ENCODE measurements at places on chromosomes 2 and 18.

- no peak for DNase-seq
Measured at GRCh38 chr18:36761186-36761698, 67.6 kb downstream of the TPGS2 start.

GRCh38 chr2:187274146-187274545 lies 173.9 kb downstream of the CALCRL start:
- no peak for DNase-seq

DNA sequence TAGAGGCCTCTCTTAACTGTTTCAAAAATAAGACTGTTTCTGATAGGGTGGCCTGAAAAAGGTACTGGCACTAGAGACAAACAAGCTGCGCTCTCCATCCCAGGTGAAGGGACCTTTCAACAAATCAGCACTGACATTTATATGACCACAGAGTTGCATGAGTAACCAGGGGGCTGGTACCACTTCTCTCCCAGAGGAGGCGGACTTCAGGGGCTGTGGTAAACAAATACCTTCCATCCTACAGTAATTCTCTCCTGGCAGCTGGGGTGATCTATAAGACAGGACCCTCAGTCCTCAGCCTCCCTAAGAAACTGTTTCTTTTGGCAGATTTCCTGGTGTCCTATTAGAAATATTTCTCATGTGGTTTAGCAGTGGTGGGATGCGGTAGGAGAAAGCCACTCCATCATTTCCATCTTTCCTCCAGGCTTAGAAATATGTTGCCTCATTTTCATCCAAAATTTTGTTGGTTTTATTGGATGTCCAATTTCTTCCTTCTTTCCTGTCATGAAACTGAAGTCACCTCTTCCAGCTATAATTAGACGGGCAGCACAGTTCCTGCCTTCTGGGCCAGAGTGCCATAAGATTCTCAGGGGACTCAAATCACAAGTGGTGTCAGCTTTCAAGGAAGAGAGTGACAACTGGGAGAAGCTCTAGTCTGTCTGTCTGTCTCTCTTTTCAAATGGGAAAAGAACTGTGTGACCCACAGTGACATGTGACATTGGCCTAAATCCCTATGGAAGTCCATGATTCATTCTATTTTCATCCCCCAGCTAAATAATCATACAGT lies 96.4 kb downstream of the CYRIA start:
- peak; percentile 69 for DNase-seq

DNA sequence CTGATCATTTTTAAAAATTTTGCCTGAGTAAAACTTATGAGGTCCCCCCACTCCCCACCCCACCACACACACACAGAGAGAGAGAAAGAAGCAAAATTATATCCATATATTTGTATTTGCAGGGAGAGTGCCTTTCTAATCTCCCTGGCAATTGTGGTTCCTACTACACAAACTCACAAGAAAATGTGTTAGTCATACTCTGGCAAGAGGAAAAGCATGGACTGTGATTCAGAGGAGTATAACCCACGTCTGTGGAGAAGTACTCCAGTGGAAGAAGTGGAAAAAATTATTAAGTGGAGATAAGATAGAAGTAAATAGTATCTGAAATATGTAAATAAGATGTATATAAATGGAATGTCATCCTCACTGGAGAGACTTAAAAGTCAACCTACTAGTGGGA lies 114.0 kb downstream of the DSEL start:
- no peak for DNase-seq

DNA sequence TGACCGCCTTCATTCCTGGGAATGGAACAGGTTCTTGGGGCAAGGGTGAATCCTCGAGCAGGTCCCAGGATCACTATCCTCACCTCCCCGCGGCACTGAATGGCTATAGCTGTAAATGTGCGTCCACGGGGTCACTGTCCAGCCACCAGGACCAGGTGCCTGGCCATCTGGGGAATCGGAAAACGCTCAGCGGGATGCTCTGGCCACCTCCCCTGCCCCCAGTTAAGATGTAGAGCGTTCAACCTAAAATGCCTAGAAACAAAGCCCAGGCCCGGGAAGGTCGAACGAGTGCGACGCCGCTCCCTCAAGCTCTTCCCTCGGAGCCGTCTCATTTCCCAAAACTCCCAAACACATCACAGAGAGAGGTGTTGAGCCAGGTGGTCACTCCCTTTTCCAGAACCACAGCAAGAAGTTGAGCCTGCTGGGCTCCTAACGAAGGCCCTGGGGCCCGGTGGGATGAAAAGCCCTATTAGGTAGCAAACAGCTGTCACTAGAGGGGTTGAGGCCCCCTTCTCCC lies 795 bp upstream of the CAPN10 start:
- DNase-seq: no peak

GRCh38 chr2:16566701-16567100 lies 98.9 kb downstream of the CYRIA start:
- no peak for DNase-seq

GRCh38 chr2:41768310-41768709 lies 279.5 kb upstream of the PKDCC start:
- DNase-seq: no peak

DNA sequence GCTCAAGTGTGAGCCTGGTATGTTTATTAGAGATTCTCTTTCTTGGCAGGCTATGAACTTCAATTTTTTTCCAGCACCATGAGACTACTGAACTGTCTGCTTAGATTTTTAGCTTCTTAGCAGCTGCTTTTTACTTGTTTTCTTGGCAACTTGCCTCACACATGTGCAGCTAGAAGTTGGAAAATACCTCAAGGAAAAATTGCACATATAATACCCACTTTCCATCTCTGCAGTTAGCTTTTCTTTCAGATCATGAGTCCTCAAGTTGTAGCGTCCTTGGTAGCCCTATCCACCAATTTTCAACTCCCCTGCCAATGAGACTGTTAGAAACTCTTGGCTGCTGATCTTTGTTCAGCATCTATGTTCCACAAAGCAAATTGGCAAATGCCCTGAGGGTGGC lies 302.1 kb downstream of the HRH4 start:
- peak; percentile 8 for DNase-seq

DNA sequence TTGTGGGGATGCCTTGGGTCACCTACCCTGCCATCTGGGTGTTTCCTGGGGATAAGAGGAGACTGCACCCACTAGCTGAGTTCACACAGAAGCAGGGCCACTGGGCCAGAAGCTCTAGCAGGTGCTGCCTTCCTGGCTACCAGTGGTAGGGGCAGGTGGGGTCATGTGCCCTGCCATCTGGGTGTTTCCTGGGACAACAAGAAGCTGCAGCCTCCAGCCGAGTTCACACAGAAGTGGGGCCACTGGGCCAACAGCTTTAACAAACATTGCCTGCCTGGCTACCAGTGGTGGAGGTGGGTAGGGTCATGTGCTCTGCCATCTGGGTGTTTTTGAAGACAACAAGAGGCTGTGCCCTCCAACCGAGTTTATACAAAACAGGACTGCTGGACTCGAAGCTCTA lies 282.2 kb upstream of the SYT4 start:
- DNase-seq: no peak

- DNase-seq: no peak
Measured at GRCh38 chr2:235575904-235576303, 82.1 kb downstream of the AGAP1 start.

GRCh38 chr2:8625399-8626300 lies 56.2 kb upstream of the ID2 start:
- DNase-seq: no peak

- DNase-seq: no peak
Measured at GRCh38 chr2:150767991-150768746, 280.7 kb upstream of the RND3 start.

- DNase-seq: no peak
Measured at GRCh38 chr18:30376515-30376914, 666.0 kb downstream of the DSC3 start.

DNA sequence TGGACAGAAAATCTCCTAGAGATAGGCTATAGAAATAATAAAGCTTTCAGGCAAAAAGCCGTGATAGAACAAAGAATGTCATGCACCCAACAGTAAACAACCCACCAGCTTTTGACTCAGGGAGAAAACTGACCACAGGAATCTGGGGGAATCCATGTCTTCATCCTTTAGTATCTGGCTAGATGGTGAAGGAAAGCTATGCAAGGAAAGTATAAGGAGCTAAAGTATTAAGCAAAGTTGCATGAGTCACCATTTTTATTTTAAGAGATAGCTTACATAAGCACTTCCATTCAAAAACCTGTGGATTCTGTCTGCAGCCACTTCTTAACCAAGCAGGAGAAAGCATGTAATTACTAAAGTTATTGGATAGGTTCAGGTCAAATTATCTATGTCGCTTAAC lies 363.8 kb downstream of the LRP1B start:
- peak; percentile 46 for DNase-seq

DNA sequence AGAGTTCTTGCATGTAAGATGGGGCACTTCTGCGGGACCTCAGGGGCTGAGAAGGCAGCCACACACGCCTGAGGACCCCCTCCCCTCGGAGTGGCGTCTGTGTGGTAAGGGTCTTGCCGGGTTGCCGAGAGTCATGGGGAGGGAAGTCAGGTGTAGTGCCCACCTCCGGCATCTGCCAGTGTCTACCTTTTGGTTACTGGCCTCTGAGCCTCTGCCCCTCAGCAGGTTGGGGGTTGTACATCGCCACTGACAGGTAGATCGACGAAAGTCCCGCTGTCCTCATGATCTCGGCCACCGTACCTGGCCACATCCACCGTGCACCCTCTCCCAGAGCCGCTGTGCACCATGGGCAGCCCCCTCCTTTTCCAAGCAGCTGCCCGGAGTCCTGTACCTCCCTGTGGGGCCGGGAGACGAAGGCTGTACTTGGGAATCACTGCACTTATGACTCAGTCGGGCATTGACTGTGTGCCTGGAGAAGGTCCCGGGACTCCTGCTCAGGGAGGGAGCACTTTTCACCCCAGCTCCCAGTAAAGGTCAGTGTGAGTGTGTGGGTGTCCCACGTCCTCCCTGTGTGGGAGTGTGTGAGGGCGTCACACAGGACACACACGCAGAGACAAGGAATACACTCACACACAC lies 332.4 kb upstream of the MYT1L start:
- no peak for DNase-seq

GRCh38 chr2:141529659-141530058 lies 601.2 kb downstream of the LRP1B start:
- DNase-seq: peak; percentile 23

DNA sequence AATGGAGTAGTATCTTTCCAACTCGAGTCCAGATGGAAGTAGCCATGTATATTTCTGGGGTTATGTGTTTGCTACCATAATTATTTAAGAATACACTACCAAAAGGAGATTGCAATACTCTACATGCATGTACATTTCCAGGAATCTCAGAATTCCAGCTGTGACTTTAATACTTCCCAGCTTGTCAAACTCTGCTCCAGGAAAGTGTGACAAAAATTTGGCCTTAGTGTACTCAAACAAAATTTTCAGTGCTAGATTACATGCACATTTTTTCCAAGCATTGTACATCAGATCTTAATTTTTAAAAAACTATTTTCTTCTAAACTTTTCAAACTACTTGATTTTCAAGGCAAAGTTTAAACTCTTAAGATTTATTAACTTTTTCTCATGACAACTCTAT lies 1791.6 kb downstream of the SUCLG1 start:
- no peak for DNase-seq

- DNase-seq: no peak
Measured at GRCh38 chr2:29215739-29216608, 100.8 kb downstream of the CLIP4 start.

DNA sequence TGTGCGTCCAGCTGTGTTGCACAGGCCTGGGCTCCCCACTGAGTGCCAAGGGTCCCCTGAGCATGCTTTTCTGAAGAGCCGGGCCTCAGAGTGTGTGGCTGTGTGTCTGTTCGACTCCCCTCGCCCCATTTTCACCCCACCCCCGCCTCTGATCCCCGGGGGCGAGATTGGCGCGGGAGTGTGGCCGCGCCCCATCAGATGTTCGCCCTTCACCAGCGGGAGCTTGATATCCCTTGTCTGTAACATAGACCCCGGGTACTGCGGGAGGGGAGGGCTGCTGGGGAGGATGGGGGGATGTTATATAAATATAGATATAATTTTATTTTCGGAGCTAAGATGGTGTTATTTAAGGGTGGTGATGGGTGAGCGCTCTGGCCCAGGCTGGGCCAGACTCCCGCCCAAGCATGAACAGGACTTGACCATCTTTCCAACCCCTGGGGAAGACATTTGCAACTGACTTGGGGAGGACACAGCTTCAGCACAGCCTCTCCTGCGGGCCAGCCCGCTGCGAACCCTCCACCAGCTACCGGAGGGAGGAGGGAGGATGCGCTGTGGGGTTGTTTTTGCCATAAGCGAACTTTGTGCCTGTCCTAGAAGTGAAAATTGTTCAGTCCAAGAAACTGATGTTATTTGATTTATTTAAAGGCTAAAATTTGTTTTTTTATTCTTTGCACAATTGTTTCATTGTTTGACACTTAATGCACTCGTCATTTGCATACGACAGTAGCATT lies 1.5 kb downstream of the RHOB start:
- peak; percentile 54 for DNase-seq

GRCh38 chr2:71610671-71611070 lies 157.3 kb downstream of the DYSF start:
- peak; percentile 2 for DNase-seq

GRCh38 chr2:132593171-132593570 lies 76.8 kb downstream of the LYPD1 start:
- DNase-seq: no peak

DNA sequence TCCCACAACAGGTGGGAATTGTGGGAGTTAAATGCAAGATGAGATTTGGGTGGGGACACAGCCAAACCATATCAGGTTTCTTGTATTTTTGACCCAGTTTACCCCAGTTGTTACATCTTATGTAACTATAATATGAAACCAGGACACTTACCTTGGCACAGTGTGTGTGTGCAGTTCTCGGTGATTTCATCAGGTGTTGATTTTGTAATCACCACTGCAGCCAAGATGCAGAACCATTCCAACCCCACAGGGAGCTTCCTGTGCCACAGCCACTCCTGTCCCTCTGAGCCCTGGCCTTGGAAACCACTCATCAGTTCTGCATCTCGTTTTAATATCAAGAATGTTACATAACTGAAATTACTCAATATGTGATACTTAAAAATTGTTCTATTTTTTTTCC lies 31.8 kb downstream of the ATP9B start:
- no peak for DNase-seq

GRCh38 chr2:17083902-17084301 lies 418.3 kb upstream of the CYRIA start:
- DNase-seq: peak; percentile 74

GRCh38 chr2:19178175-19178574 lies 180.2 kb downstream of the OSR1 start:
- no peak for DNase-seq

All from SJCRH30 (cell line).